ENCODE measurements at places on chromosomes 3 and 15.

DNA sequence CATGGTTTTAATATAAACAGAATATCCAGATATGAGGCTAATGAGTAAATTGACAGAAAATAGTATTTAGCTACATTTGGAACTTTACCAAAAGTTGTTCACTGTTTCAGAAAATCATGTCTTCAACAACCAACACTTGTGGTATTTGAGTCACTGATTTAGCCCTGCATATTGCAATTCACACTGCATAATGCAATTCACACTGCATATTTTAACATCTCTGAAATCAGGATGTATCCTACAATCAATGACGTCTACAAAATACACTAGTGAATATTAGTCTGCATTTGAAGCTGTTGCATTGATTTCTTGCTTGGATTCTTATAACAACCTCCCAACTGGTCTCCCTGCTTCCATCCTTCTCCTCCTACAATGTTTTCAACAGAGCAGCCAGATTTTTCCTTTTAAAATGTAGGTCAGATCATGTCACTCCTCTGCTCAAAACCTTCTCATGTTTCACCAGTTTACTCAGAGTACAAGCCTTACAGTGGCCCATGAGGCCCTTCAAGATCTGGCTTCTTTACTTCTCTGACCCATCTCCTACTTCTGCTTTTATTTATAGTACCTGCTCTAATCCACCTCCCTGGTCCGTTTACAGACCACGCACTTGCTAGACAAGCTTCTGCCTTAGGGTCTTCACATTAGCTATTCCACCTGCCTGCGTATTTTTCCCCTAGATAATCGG lies 11.4 kb upstream of the RAB11A start:
- no peak for DNase-seq

DNA sequence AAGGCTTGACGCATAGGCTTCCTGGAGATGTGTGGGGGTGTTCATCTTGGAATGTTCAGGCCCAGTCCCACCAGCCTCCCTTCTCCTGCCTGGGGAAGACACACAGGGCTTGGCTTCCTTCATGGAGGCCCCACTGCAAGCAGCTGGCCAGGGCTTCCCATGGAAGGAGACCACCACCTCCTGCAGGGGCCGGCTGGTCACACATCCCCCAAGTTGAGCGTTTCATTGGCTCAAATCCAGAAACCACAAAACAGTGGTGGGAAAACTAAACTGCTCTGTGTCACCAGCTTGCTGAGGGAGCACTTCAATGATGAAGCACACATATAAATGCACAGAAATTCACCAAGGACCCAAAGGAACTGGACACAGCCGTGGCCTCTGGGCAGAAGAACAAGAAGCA lies 8.3 kb downstream of the IQSEC1 start:
- DNase-seq = no peak

DNA sequence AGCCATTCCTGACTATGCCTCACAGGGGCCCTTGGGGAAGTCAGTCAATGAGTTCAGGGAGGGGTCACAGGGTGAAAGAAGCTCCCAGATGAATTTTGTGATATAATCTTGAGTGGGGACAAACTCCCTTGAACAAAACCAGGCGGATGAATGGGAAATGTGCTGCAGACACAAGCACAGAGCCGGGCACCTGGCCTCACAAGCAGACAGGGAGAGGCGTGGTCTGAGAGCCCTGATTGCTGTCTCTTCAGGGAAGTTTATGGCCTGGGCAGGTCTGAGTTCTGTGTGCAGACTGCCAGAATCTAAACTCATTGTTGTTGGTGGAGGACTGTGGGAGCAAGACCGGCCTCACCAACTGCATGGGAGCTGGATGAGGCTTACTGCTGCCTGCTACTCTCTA lies 591.8 kb downstream of the EPHA3 start:
- no peak for DNase-seq

DNA sequence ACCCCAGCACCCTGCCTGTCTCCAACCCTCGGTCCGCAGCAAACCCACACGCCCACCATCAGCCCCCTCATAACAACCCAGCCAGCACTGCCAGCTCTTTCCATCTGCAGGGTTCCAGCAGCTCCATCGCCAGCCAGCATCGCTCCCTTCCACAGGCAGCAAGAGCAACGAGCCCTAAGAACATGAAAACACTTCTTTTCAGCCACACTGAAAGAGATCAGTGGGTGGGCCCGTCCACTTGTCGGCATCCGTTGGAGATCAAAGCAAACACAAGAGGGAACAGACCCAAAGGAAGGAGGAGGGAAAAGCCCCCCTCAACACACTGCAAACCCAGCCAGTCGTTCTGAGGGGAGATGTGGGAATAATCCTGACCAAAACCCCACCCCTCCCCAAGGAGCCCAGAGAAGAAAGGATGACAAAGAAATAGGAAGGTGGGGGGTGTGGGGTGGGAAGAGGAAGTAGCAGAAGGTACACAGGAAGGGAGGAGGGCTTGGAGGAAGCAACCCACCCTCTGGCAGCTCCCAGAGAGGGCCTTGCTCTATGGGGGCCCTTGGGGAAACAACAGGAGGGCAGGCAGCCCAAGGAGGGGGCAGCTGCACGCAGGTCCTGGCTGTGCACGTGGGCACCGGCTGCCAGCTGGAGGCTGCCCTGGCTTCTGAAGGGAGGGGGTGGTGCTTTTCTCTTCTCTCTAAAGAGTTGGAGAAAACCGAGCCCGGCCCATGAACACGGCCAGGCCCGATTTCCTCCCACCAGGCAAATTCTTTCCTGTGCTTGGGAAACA lies 473.6 kb upstream of the PROK2 start:
- DNase-seq = no peak

DNA sequence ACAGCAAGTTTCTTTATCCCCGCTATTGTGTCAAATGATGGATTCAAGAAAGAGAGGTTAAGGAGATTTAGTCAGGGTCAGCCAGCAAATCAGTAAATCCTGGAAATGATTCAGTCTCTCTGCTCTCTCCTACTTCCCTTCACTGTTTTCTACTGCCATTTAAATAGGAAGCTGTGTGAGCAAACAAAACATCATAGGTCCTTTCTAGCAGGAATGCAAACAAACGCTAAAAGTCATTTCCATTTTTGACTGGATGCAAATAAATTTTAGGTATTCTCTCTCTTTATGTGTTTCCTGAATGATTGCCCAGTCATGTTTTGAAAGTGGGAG lies 299.4 kb upstream of the RORA start:
- DNase-seq = no peak

DNA sequence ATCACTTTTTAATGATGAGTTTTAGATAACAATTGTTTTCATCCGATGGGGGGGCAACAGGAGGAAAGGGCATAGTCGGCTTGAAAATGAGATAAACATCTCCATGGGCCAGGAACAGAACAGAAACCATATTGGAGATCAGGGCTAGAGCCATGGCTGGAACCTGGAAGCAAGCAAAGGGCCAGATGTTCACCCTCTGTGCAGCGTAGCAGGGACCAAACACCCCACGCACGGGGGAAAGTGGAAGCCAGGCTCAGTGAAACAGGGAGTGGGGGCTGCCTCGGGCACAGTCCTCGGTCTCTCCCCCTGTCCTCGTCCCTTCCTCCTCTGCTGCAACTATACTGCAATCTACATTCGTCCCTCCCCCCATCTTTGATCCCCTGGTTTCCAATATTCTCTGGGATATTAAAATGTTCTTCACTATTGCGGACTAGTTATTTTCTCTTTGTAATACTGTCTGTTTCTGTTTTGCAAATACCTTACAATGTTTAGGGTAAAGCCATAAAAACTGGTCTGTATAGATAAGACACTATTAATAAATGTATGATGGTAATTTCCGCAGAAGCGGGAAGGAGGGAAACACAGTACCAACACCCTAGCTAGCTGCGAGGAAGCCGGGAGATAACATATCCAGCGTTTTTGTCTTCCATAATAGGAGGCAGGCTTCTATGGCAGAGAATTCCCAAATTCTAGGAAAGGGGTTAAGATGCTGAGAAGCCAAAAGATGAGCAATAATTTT lies 121.5 kb downstream of the XXYLT1 start:
- DNase-seq = no peak

GRCh38 chr3:62046326-62046725 lies 327.0 kb downstream of the FEZF2 start:
- no peak for DNase-seq

- DNase-seq = no peak
Measured at GRCh38 chr3:172258624-172259023, 189.6 kb downstream of the GHSR start.

Measured in right renal pelvis (tissue), 4 donors.